ENCODE measurements at places on chromosomes 5 and 9. TPM values are rescaled to one million over a fixed set of nuclear protein-coding genes. Genes with fewer than 3 reads are reported as not detected.
A peak's percentile ranks its signal among the peaks of the same experiment; 100 is the strongest.

- H3K27me3 ChIP-seq, result peaks cover 56% of the 10 kb centered on the region
- H3K4me1 ChIP-seq, result peaks cover 8% of the 10 kb centered on the region
Observed at GRCh38 chr5:160312134-160312959, at the start of gene CCNJL. Gene CCNJL (minus strand): TSS chr5:160312564. CDS start chr5:160311923, 641 bp downstream.

GRCh38 chr9:91421971-91422757, 1.5 kb downstream of the NFIL3 start:
- H3K36me3 ChIP-seq, result peaks cover 37% of the 10 kb centered on the region
- H3K4me1 ChIP-seq, result peaks cover 54% of the 10 kb centered on the region
- peak overlapping the region; percentile 95 for H3K27ac ChIP-seq

DNA sequence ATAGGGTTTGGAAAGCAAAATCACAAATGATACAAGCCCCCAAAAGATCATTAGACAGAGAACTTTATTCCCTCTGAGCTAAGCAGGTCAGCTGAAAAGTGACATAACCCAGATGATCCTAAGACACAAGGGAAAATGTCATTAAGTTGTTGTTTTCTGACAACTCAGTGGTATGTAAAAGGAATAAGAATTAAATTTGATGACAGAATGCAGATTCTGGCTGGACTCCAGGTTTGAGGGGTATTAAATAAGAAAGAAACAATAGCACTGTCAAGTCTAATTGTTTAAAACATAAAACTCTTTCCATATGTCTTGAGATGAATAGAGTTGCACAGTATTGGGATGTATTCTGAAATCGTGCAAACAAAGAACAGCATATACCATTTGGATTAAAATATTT, 429.9 kb downstream of the CAAP1 start:
- no peak overlapping the region for H3K4me3 ChIP-seq
- DNase-seq, result no peak
- H3K27me3 ChIP-seq, result no peaks in the 10 kb centered on the region
- no peaks in the 10 kb centered on the region for H3K36me3 ChIP-seq
- no peak overlapping the region for H3K27ac ChIP-seq

GRCh38 chr5:3484836-3485235, 110.8 kb upstream of the IRX1 start:
- no peak overlapping the region for H3K4me3 ChIP-seq
- DNase-seq, result no peak

Gene CCL21
- total RNA-seq, result not detected

Gene CCNO
- total RNA-seq, result not detected

Gene ASPN
- total RNA-seq, result not detected

Gene IZUMO3
- total RNA-seq, result not detected

All from activated CD4-positive, alpha-beta T cell treated with anti-CD3 and anti-CD28 coated beads for 36 hours (primary cell).